ENCODE measurements at places on chromosomes 5 and 9. TPM values are rescaled to one million over a fixed set of nuclear protein-coding genes. Genes with fewer than 3 reads are reported as not detected.

DNA sequence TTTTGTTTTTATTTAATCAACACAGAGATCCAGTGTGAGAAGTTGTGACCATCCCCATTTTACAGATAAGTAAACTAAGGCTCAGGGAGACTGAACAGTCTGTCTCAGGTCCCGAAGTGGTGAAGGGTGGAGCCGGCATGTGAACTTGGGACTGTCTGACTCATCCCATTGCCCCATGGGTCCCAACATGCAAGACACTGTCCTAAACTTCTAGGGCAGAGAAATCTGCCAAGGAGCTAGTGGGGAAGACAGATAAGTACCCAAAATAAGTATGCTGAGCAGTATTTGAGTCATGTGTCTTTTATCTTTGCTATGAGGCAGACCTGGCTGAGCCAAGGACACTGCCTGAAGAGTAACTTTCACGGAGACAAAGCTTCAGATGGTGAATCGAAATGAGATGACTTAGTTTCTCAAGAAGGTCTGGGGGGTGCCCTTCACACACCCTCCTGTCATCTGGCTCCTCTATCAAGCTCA lies 64.3 kb upstream of the SLC25A51 start:
- DNase-seq: peak; percentile 65

DNA sequence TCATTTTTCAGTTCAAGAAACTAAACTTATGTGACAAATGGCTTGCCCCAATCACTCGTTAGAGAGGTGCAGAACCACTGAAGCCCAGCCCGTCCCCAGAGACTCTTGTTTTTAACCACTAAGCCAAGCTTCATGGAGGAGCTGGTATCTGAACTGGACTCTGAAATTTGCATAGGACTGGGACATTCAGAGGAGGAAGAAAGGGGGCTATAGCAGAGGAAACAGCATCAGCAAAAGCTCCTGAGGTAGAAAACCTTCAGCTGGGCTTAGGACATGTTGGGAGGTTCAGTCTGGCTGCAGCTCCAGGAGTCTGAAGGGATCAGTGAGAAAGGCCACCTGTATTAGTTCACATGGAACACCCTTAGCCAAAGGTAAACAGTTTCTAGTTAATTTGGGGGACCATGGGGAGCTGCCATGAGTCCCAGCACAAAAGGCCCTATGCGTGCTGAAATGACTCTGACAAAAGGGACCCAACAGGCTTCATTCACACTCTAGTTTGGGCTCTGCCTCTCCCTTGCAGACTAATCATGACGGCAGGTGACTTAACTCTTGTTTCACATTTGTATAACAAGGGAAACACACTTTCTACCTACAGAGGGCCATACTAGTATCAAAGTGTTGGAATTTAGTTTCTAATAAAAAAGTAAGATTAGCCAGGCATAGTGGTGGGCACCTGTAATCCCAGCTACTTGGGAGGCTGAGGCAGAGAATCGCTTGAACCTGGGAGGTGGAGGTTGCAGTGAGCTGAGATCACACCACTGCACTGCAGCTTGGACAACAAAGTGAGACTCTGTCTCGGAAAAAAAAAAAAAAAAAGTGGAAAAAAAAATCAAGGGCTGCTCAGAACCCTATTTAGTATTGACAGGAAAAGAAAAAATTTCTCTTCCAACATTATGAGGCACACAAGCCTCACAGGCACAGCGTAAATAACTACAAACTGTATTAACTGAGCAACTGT lies 10.2 kb downstream of the FBXO10 start:
- DNase-seq: no peak

DNA sequence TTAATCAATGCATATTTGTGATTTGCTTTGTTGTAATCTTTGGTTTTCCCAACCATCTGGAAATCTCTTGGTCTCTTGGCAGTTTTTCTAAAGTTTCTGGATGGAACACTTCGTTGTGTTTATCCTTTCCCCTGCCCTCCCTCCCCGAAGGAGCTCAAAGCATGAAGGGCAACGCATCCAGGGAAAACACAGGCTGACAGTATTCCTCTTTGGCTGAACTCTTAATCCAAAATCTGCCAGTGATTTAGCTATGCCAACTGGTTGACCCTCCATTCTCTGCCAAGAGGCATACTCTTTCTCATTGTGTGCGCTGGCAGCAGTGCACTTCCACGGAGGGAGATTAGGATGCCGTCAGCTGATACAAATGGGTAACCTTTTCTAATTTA lies 20.5 kb downstream of the ZBTB34 start:
- no peak for DNase-seq

DNA sequence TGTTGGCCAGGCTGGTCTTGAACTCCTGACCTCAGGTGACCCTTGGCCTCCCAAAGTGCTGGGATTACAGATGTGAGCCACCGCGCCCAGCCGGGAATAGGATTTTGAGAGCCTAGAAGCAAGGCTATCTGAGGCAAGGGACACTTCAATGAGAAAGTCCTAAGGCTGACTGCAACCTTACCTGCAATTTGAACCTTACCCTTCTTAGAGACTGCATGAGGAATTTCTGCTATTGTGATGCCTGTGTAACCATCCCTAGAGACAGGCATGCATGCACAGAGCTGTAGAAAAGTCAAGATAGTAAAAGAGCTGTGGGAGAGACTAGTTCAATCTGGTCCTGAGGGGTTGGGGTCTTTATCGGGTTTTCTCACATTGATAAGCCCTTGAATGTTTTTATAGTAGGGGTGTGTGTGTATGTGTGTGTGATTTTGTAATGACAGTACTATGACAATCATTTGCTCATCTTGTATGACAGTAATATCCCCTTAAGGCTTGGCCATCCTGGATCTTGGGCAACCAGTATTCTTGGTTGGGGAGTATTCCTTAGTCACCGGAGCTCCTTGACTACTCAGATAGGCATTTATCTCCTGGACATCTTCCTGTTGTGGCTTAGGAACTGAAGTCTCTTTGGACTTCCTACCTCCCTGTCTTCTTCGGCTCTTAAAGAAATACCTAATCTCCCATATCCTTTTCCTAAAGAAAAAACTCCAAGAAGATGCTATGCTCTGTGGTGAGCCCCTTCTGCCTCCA lies 11.2 kb downstream of the DNAJB5 start:
- DNase-seq: no peak

- DNase-seq: no peak
These were observed 89.4 kb downstream of the ANGPTL2 start for GRCh38 chr9:127033061-127033460.

DNA sequence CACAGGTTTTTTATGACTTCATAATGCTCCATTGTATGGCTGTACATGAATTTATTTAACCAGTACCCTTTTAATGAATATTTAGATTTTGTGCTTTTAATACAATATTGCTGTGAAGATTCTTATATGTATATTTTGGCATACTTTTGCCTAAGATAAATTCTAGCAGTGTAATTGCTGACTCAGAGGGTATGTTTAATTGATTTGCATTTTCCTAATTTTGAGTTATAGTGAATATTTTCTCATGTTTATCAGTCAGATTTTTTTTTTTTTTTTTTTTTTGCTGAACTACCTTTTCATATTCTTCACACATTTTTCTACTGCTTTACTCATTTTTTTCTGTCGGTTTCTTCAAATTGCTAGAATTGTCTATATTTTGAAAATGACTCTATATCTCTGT lies 222.6 kb downstream of the VPS13A start:
- DNase-seq: no peak

- DNase-seq: no peak
These were observed 16.5 kb upstream of the GOLM1 start for GRCh38 chr9:86115886-86116285.

Gene MPDZ
- not detected for polyA plus RNA-seq

DNA sequence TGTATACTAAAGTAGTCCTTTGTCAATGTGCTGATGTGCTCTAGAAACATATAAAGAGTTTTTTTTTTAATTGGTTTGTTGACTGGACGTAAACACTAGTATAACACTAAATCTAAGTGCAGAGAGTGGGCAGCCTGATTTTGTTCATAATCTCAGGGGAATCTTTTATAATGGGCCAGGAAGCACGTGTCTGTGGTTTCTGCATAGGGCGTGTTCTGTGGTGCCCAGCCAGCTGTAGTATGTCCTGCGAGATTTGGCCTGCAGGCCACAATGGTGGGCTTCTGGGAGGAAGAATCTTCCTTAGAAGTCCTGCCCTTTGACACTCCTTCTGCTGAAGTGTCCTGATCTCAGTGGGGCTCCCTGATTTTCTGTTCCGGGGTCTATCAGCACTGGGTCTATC lies 49.0 kb upstream of the DHFR start:
- no peak for DNase-seq

- DNase-seq: no peak
These were observed 651.3 kb upstream of the MEF2C start for GRCh38 chr5:89534331-89534730.

Gene PCDHGB5
- polyA plus RNA-seq: 0.01 TPM

Gene CMYA5
- not detected for polyA plus RNA-seq

GRCh38 chr9:93231121-93231694 lies 47.3 kb downstream of the WNK2 start:
- DNase-seq: peak; percentile 59

DNA sequence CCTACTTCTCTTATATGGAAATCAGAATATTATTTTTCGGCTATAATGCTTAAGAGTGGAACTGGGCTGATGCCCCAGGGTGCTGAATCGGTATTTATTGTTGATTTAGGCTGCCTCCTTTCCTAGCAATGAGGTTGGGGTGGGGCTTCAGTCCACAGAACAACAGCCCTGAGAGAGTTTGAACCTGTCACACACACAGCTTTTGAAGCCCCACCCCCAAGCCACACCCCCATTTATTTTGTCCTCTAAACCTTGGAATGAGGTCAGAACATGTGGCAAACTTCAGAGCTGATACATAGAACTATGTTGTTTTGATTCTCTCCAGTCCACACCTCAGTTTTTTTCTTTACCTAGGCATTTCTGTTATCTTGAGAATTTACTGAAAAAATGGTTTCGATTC lies 51.7 kb upstream of the CAMK4 start:
- DNase-seq: no peak

DNA sequence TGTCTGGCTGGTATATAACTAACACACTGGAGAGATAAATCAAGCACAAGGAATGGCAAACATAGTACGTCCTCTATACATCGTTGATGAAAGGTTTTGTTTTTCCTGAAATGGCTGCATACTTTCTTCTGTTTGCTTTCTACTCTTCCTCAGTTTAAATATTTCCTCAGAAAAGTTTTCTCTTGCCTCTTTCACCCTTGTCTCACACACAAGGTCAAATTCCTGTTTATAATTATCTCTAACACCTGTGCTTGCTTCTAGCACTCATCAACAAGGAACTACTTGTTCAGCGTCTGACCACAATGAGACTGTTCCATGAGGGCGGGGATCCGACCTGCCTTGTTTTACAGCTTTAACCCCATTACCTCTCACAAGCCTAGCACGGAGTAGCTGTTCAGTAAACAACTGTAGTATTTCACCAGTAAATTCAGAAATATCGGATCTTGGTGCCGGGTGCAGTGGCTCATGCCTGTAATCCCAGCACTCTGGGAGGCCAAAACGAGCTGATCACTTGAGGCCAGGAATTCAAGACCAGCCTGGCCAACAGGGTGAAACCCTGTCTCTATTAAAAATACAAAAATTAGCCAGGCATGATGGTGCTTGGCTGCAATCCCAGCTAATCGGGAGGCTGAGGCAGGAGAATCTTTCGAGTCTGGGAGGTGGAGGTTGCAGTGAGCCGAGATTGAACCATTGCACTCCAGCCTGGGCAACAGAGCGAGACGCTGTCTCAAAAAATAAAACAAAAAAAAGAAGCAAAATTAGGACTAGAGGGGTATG lies 37.0 kb downstream of the NR6A1 start:
- DNase-seq: no peak

Gene GGTA1
- 15.4 TPM for polyA plus RNA-seq

DNA sequence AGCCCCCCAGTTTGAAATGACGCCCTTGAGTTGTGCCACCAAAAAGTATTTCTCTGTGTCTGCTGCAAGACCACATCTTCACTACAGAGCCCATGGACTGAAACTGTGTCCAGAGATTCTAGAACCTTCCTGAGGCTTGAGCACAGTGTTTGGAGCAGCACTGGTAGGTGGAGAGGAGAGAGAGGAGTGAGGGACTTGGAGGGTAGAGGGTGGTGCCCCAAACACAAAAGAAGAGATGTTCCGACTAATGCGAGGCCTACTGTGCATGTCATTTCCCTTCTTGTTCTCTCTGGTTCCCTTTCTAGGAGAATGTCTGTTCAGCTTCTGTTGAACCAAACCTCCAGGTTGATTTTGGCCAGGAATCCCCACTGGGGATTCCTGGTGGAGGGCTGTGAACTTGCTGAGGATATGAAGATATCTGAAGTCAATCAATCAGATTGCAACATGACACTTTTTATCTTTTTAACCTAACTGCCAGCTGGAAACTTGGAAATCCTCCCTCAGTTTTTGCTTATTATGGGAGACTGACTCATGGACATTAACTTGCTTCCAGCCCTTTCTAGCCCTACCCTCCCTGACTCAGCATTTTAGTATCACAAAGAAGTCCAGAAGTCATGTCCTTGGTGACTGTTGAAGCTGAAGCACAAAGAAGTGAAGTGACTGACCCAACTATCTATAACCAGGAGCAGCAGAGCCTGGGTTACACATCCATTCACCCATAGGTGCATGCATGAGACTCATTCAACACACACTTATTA lies 154.5 kb downstream of the NR3C1 start:
- no peak for DNase-seq

Gene CENPK
- not detected for polyA plus RNA-seq

All from CD14-positive monocyte (primary cell).